ENCODE measurements at places on chromosomes 3 and 15.

- DNase-seq = no peak
Measured at GRCh38 chr3:45003859-45004258, 22.2 kb upstream of the CLEC3B start.

GRCh38 chr3:9660972-9661371 lies 11.7 kb downstream of the MTMR14 start:
- no peak for DNase-seq

GRCh38 chr3:194321693-194322640 lies 29.2 kb downstream of the CPN2 start:
- no peak for DNase-seq

- no peak for DNase-seq
Measured at GRCh38 chr3:141514382-141514781, 27.6 kb downstream of the RASA2 start.

GRCh38 chr15:78047761-78048627 lies 29.5 kb downstream of the TBC1D2B start:
- DNase-seq = no peak

DNA sequence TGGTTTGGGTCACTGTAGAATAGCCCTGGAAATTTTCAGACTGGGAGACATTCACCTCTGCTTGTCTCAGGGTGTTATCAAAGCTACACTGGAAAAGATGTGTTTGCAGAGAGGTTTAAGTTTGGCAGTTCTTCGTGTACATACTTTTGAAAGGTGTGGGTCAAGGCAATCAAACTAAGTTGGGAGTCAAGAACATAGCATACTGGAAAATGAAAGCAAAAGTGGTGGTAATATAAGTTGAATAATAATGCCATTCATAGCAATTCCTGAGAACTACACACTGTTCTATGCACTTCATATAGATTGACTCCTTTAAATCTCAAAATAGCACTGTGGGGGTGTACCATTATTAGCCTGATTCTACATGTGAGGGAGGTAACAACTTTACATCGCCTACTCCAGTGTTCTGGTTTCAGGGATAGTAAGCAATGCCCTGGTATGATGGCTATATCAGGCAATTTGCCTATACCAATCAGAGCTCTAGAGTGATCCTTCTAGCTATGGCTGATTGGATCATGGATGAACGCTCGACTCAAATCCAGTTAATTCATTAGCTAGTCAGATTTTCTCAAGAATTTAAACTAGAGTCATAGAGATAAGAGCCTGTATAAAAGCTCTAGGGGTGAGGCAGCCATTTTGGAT lies 44.6 kb upstream of the RASGRP1 start:
- no peak for DNase-seq

DNA sequence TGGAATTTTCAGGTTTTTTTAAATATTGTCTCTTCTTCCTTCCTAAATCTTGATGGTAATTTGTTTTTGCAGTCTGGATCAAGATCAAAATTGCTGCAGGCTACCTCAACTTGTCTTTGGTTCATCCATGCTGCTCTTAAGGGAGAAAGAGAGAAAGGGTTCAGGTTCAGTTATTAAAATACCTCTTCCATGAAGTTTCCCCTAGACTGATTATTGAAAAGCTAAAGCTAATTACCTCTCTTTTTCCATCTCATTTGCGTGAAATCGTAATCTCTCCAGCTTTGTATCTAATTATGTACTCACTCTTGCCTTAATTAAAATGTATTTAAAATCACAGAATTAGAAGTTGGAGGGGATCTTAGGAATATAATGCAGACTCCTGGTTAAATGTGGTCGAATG lies 52.7 kb downstream of the SLC28A2 start:
- no peak for DNase-seq
